ENCODE measurements at places on chromosomes 7 and 10.

DNA sequence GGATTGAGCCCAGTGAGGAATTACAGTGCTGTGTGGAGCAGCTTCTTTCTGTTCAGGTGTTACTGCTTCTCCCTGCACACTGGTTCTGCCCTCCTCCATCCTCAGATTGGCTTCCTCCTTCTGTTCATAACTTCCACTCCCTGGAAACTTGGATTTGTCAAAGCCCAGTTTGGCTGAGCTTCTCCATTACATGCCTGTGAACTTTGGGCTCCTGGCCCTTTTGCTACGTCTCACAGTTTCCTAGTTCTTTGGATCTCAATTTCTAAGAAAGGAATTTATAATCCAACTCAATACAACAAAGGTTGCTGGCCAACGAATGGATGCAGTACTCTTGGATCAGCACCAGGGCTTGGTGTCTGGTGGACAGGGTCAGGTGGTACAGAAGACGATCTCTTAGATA is 318.1 kb downstream of the RPS24 start:
- DNase-seq, result no peak

DNA sequence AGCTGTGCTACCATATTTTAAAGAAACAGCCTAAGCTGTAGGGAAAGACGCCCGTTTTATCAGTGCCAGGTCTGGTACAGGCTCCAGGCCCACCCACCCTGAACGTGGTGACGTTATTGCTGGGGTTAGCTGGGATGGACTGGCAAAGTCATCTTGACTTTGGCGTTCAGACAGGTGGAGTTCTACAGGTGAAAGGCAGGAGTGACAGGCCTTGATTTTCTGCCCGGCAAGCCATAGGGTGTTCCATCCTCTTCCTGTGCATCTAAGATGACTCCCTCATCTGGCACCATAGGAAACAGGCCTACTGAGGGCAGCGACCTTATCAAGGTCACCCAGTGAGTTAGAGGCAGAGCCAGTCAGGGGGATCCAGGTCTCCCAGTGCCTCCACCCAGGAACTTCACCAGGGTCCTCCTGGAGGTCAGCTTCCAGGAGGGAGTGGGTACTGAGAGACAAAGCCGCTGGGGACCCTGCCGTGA is 41.6 kb downstream of the HK1 start:
- no peak for DNase-seq

DNA sequence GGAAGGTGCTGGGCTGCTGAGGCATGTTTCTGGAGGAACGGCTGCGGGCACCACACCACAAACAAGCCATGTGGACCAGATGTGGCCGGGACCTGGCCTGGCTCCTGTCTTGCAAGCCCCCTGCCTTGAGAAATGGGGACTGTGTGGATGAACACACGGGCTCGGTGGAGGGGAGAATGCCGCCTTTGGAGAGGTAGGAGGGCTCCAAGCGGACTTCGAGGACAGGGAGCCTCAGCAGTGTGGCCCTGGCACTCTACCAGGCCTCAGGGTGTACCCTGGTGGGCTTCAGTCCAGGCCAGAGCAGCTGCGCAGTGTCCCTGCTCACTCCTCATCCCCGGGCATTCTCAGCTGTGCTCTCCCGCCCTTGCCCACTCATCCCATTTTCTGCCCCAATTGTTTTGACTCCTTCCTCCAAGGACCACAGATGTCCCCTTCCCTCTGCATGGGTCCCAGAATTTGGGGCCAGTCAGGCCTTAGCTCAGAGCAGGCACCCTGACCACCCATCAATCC is 31.5 kb downstream of the PWWP2B start:
- no peak for DNase-seq

GRCh38 chr10:31090894-31091607 is 59.4 kb upstream of the ZNF438 start:
- DNase-seq, result no peak

GRCh38 chr7:74401137-74401859 is 52.4 kb upstream of the GTF2IRD1 start:
- DNase-seq, result peak; percentile 64

GRCh38 chr10:55746002-55746401 is 615.1 kb downstream of the ZWINT start:
- no peak for DNase-seq

- no peak for DNase-seq
These were observed 5.5 kb downstream of the CREB3L2 start for GRCh38 chr7:137996386-137996851.

DNA sequence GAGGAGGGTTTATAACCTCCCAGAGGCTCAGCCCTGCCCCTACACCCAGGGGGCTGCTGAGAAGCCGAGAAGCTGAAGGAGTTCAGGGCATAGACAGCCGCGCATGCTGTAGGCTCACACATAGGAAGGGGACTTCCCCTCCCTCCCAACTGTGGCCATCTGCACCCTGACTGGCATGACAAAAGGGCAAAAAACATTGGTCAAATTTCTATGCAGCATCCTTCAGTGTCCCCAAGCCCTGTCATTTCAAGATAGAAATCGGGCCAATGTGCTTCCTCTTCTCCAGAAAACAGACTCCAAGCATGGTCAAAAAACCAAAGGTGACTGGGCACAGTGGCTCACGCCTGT is 55.9 kb upstream of the MYL10 start:
- no peak for DNase-seq

DNA sequence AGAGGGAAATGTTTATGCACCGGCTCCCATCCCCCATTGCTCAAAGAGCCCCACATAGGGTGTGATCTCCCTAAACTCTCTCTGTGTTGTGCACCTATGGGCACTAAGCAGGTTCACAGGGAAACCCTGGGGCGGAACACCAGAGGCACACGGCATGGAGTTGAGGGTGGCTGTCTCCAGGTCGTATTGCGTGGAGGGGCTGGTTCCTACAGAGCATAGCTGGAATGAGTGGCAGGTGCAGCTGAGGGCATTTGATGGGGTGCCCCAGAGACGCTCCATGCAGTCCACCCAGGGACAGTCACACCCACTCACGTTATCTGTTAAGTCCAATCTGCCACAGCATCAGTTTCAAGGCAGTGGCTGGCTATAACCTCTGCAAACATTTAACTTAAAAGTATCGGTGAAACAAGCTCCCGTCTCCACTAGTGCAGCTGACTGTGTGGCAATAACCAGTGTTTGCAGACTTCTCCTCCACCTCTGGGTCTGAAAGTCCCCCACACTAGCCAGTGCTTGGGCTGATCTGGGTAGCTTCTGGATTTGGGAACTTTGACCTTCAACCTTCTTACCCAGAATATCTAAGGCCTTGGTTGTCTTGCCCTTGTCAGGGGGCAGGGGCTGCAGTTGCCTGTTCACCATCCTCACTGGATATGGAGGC is 249.2 kb upstream of the ZNF32 start:
- DNase-seq, result no peak

- no peak for DNase-seq
These were observed 19.8 kb upstream of the BMPER start for GRCh38 chr7:33885290-33886148.

GRCh38 chr10:79242620-79243152 is 104.6 kb upstream of the PPIF start:
- DNase-seq, result no peak

GRCh38 chr7:48244864-48245271 is 73.6 kb downstream of the ABCA13 start:
- DNase-seq, result no peak

Measured in stimulated activated CD8-positive, alpha-beta memory T cell treated with anti-CD3 and anti-CD28 coated beads, Interleukin-15, amount 100 ng/mL, for 1 hour (primary cell).